Effector memory CD4-positive, alpha-beta T cell (primary cell): ENCODE measurements at places on chromosomes 1 and 21.

DNA sequence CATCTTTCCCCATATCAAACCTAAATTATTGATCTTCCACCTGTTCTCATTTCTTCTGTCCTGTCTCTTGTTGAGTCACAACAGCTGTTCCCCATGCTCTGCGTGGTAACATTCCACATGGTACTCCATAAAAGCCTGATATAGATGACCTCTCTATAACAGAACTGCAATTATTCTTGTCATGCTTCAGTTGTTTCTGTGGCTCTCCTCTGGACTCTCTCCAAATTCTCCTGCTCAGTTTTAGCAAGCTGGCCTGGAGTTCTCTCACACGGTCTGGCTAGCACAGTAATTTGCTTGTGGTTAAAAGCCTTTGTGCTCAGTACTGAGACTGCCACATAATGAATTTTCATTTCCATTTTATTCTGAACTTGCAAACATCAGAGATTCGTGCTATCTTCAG, 10.6 kb upstream of the LRRC39 start:
- no peak for DNase-seq

DNA sequence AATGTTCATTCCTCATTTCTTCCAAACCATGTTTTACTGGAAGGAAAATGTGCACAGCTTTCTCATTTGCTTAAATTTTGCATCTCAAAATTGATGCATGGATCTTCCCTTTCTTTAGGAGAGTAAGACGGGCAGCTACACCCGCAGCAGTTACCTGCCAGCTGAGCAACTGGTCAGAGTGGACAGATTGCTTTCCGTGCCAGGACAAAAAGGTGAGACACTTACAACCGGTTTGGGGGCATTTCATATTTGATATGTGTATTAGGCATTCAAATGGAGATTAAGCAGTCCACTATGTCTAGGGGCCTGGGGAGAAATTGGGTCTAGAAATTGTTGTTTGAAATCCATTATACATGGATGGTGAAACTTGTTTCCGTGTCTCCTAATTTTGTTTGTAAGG, 12.9 kb downstream of the C8A start:
- no peak for DNase-seq

- DNase-seq: no peak
Measured at GRCh38 chr1:241499910-241500309, 19.6 kb downstream of the FH start.

GRCh38 chr1:62176597-62177312, 17.9 kb upstream of the L1TD1 start:
- no peak for DNase-seq

DNA sequence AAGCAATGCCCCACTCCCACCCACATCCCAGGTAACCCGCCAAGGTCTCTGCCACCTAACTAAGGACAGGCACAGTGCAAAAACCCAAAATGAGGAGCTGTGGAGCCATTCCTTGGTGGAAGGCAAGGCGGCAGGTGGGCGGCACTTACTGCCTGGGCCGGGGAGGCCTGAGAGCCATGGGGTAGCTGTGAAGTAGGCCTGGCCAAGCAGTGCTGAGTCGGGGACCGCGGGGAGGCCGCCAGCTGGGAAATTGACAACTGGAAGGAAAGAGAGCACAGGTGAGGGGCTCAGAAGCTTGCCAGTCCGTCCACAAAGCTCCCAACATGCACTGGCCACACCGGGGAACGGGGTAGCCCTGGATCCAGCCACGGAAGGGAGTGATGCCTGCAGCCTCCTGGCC, 85.3 kb downstream of the NPHP4 start:
- DNase-seq: no peak

DNA sequence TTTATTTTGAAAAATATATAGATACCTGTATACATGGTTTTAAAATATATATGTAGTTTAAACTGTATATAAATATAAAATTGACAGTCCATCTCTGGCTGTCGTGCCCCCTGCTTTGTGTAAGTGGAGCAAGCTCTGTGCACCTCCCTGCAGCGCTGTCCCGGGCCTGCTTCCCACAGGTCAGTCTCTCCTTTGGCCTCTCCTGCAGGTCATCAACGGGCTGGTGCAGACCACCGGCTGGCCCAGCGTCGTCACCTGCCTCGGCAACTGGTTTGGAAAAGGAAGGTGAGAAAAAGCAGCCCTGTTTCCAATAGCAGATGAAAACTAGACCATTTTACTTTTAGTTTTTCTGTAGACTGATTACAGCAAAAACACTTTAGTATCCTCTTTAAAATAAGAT, 28.5 kb downstream of the SLC37A1 start:
- DNase-seq: no peak

DNA sequence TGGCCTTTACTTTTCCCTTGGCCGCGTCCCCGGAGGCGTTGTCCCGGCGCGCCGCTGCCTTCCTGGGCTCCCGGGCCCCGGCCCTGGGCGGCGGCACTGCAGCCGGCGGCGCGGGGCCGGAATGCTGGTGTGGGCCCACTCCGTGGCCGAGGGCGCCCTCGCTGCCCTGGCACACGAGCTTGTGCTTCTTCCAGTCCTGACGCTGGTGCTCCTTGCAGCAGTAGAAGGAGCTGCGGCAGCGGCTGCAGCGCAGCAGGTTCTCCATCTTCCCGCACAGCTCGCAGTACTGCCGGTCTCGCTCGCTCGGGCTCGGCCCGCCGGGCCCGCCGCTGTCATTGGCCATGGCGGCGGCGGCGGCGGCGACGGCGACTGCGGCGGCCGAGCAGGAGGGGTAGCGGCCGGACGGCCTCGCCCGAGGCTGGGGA, 529 bp downstream of the EGLN1 start:
- peak; percentile 33 for DNase-seq

DNA sequence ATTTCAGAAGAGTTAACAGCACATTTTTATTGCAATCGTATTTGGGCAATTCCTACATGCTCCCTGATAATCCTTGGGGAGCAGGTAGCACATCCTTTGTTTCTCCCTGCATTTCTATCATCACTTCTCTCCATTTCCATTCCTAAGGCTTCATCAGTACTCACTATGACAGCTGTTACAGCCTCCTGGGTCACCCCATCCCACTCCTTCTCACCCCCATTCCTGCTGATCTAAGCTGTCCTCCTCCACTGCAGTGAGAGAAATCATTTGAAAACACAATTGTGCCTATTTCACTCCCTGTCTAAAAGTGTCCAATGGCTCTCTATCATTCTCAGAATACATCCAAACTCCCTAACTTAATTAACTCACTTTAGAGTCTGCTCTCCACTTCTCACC, 17.0 kb upstream of the TSPAN1 start:
- no peak for DNase-seq

GRCh38 chr1:191588905-191589304, 569.4 kb upstream of the RGS18 start:
- DNase-seq: no peak
